Esophagus muscularis mucosa (tissue), 4 donors: ENCODE measurements at places on chromosomes 2 and 18. TPM values are rescaled to one million over a fixed set of nuclear protein-coding genes. Genes with fewer than 3 reads are reported as not detected.

DNA sequence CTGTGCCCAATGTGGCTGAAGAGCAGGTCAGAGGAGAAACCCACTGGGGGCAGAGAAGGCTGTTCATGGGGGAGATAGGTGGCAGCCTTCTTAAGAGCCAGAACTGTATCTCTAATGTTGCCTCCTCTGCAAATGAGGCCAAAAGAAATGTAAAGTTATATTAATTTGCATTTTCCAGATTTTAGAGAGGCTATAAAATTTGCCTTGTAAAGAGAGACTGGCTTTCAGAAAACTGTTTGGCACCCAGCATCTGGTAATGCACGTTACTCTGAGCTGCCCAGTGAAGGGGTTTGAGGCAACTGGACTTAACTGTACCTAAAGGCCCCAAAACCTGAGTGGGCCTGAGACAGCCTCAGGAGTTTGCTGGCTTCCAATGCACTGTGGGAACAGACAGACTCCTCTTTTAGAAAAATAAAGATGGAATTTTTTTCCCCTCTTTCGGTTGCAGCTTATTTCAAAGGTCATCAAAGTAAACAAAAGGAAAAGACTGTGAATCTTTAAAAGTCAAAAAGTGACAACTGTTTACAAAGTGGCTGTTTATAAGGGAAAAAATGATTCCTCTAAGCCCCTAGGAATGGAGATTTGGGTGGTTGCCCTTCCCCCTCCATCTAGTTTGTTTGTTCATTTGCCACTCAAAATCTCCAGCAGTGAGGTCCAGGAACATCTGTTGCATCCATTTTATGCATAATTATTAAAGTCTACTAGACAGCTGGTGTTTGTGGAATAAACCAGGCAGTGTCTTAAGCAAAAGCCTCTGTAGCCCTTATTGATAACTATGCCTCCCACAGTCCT, 132.2 kb upstream of the ZFP36L2 start:
- DNase-seq = no peak
- peak overlapping the region; percentile 44 for H3K27ac ChIP-seq
- H3K4me3 ChIP-seq = no peak overlapping the region
- no peaks in the 10 kb centered on the region for H3K27me3 ChIP-seq
- no peaks in the 10 kb centered on the region for H3K36me3 ChIP-seq
- peaks cover 49% of the 10 kb centered on the region for H3K4me1 ChIP-seq

DNA sequence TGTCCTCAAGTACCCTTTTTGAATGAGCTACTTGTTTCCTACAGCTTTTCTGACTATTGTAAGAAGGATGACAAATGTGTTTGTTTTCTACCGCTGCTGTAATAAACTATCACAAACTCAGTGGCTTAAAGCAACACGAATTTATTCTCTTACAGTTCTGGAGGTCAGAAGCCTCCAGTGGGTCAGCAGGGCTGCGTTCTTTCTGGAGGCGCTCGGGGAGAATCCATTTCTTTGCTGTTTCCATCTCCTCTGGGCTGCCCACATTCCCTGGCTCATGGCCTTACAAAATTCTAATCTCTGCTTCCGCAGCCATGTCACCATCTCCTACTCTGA, 128.5 kb downstream of the SPP2 start:
- H3K4me3 ChIP-seq = no peak overlapping the region
- no peaks in the 10 kb centered on the region for H3K36me3 ChIP-seq
- no peaks in the 10 kb centered on the region for H3K4me1 ChIP-seq

DNA sequence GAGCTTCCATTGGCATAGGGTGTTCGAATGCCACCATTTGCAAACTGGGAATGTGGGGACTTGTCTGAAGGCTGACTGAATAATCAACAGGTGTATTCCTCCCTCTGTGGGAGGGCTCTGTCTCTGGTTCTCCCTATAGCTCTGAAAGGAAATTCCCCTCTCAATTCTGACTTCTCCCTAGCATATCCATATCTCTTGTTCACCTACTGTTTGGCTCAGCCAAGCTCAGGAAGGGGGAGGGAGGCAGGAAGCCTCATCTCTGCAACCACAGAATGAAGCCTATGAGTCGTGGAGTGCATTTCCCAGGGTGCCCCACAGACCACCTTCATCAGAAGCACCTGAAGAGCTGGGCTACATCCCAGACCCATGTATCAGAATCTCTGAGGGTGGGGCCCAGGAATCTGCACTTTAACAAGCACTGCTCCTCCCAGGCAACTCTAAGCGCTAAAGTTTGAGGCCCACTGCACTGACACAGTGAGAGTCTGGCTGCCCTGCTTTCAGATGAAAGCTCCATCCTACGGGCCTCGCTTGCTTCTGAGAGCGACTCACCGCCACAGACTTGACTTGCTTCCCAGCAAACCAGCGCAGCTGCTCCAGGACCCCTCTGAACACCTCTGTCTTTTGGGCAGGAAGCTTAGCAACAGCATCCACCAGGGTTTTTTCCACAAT, 32.0 kb downstream of the XDH start:
- no peaks in the 10 kb centered on the region for H3K36me3 ChIP-seq
- DNase-seq = peak; percentile 80
- no peak overlapping the region for H3K27ac ChIP-seq

GRCh38 chr2:196370381-196370780, 199.0 kb upstream of the STK17B start:
- H3K4me3 ChIP-seq = no peak overlapping the region
- no peaks in the 10 kb centered on the region for H3K27me3 ChIP-seq
- no peaks in the 10 kb centered on the region for H3K36me3 ChIP-seq
- peaks cover 14% of the 10 kb centered on the region for H3K4me1 ChIP-seq
- DNase-seq = no peak

GRCh38 chr2:97662895-97663625, 784 bp downstream of the ACTR1B start:
- peak; percentile 93 for DNase-seq
- peaks cover 11% of the 10 kb centered on the region for H3K36me3 ChIP-seq
- peaks cover 35% of the 10 kb centered on the region for H3K4me1 ChIP-seq
- H3K27me3 ChIP-seq = no peaks in the 10 kb centered on the region
- H3K4me3 ChIP-seq = peak overlapping the region; percentile 81
- peak overlapping the region; percentile 88 for H3K27ac ChIP-seq

GRCh38 chr2:164967361-164967760, 12.0 kb upstream of the SLC38A11 start:
- no peak for DNase-seq
- no peak overlapping the region for H3K4me3 ChIP-seq
- H3K4me1 ChIP-seq = peaks cover 3% of the 10 kb centered on the region
- no peaks in the 10 kb centered on the region for H3K36me3 ChIP-seq
- H3K27me3 ChIP-seq = no peaks in the 10 kb centered on the region
- H3K27ac ChIP-seq = peak overlapping the region; percentile 69

GRCh38 chr2:7379799-7380198, 462.6 kb downstream of the RNF144A start:
- H3K4me3 ChIP-seq = no peak overlapping the region
- H3K4me1 ChIP-seq = no peaks in the 10 kb centered on the region
- no peaks in the 10 kb centered on the region for H3K27me3 ChIP-seq
- H3K27ac ChIP-seq = no peak overlapping the region
- H3K36me3 ChIP-seq = no peaks in the 10 kb centered on the region
- DNase-seq = peak; percentile 42

Gene NEUROD1
- total RNA-seq = not detected
